ENCODE measurements at places on chromosomes 7 and 10.

DNA sequence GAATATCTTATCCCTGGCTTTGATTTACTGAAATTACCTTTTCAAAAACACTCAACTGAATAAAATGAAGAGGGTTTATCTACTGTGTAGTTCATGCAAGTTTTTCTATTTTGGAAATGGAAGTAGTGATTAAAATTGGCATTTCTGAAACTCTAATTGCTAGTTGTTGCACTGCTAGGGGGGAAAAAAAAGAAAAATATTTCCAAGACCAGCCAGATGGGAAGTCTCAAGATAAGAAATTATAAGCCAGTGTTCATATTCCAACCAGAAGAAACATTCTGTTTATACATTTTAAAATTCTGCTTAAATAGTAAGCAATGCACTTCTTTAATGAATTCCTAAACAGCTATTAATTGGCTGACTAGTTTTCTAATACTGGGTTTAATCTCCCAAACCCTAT lies 9.4 kb upstream of the ADO start:
- DNase-seq: no peak

GRCh38 chr7:78377532-78377931 lies 579.0 kb downstream of the PHTF2 start:
- no peak for DNase-seq

GRCh38 chr7:1767524-1767923 lies 97.4 kb downstream of the ELFN1 start:
- DNase-seq: peak; percentile 74

DNA sequence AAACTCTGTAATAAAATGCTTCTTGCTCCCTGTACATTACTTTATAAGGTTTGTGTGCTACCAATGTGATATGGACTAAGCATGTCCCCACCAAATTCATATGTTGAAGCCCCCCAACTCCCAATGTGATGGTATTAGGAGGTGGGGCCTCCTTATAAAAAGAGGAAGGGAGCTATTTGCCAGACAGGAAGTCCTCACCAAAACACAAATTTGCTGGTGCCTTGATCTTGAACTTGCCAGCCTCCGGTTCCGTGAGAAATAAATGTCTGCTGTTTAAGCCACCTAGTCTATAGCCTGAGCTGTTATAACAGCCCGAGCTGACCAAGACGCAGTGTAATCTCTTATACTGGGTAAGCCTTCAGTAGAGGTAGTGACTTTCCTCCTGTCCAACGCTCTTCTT lies 114.5 kb downstream of the INHBA start:
- DNase-seq: no peak

DNA sequence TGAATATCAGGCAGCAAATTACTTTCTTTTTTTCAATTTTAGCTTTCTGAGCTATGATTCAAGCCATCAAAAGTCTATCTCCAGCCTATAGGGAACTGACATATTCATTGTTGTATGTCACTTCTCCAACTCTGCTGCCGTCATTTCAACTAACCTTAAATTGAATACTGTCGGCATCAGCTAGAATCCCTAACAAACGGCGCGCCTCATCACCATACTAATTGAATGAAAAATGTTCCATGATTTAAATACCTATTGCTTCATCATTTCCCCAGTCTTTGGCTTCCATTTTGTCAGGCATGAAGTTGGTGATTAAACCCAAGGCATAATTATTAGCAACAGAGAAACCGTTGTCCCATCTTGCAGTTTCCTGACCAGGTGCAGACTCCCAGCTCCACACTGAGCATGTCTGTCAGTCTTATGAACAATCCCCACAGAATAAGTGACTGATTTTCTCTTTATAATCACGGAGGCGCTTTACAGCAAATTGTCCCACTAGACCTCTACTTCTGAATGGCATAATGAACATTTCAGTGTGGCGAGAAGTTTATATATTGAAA lies 83.5 kb upstream of the NPY start:
- no peak for DNase-seq

- DNase-seq: peak; percentile 77
Observed at GRCh38 chr10:131892806-131893675, 7.8 kb upstream of the PPP2R2D start.

DNA sequence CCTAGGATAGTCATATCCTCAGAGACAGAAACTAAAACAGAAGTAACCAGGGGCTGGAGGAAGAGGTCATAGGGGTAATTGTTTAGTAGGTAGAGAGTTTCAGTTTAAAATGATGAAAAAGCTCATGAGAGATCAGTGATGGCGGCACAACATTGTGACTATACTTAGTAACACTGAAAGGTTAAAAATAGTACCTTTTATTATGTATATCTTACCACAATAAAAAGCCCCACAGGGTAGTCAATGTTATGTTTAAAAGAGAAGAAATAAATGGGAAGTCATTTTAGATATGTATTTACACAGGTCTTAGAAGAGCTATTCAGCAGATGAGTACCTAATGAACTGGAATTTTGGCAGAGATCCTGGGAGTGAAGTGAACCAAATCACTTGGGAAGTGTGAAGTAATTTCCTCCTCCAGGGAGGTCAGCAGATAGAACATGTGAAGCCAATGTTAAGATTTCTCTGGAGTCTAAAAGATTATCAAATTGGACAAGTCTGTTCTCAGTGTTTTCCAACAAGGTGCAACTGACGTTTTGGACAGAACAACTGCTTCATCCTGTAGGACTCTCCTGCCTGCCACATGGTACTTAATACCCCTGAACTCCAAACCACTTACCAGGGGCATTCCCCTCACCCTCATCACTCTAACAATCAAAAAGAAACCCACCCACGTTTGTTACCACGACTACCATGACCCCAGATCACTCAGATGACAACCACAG lies 6.4 kb downstream of the CDCA7L start:
- no peak for DNase-seq

DNA sequence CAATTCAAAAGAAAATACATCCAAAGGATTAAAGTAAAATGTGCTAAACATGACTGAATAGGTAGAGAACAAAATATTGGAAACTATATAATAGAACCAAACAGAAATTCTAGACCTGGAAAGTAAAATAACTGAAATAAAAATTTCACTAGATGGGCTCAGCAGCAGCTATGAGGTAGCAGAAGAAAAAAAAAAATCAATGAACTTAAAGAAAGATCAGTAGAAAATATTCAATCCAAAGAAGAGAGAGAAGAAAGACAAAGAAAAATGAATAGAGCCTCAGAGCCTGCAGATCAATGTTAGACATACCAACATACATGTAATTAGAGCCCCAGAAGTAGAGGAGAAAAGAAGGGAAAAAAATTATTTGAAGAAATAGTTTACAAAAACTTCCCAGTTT lies 129.6 kb upstream of the RNF32 start:
- DNase-seq: no peak

DNA sequence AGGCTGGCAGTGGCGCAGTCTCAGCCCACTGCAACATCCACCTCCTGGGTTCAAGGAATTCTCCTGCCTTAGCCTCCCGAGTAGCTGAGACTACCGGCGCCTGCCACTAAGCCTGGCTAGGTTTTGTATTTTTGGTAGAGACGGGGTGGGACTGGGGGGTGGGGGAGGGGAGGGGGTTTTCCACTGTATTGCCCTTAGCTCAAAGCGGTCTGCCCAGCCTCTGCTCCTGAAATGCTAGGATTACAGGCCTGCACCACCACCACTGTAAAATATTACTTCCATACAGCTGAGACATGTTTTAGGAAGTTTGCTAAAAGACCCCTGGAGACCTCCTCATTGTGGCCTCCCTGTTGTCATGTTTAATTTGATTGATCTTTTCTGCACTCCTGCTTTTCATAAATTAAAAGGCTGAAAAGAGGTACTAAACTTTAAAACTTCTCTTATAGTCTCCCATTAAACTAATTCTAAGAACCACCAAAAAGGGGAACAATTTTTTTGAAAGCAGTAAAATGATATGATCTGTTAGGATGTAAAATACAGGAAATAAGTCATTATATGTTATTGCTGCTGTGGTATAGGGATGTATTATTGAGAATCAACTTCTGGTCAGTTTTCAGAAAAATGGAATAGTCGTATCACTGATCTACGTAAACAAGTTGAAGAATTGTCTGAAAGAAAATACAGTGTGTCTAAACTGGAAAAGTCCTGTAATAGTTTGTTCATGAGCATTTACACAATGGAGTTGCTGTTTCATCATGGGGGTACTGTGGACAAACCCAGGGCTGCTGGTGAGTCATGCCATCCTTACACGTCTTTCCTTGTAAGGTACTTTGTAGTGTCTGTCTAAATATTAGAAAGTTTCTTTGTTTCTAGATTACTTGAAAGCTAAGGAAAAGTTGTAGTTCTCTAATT lies 72.9 kb upstream of the TMEM248 start:
- no peak for DNase-seq

- DNase-seq: no peak
Observed at GRCh38 chr7:98137826-98138151, 31.1 kb downstream of the LMTK2 start.

- DNase-seq: no peak
Observed at GRCh38 chr7:134046594-134047128, 80.5 kb upstream of the LRGUK start.

DNA sequence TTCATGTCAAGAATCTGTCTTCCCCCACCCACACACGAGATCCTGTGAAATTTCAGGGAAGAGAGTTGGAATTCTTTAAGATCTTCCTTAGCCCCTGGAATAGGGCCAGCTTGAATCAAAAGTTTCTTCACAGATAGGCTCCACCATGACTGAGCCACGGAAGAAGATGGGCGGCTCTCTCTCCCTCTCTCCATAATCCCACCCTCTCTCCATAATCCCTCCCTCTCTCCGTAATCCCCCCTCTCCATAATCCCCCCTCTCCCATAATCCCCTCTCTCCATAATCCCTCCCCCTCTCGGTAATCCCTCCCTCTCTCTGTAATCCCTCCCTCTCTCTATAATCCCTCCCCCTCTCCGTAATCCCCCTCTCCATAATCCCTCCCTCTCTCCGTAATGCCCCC lies 20.4 kb downstream of the SHH start:
- DNase-seq: no peak

- no peak for DNase-seq
Observed at GRCh38 chr10:33664070-33664469, 329.6 kb upstream of the NRP1 start.

DNA sequence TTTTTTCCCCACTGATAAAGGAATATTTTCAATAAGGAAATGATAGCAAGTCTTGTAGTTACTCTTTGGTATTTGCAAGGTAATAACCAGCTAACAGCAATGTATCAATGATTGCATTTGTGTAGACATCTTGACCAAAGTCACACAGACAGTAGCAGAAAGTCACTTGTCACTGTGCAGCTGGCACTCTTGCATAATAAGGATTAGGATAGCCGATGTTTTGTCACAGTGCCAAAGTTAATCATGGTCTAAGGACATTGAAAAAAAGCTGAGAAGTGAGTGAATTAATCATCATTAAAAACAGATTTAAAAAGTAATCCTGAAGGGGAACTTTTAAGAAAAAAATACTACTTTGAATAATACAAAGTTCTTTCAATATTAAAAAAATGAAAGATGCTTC lies 834.3 kb upstream of the C7orf33 start:
- peak; percentile 62 for DNase-seq

GRCh38 chr10:6894405-6894804 lies 314.3 kb upstream of the PRKCQ start:
- no peak for DNase-seq

GRCh38 chr7:36188906-36189305 lies 35.9 kb downstream of the EEPD1 start:
- no peak for DNase-seq

DNA sequence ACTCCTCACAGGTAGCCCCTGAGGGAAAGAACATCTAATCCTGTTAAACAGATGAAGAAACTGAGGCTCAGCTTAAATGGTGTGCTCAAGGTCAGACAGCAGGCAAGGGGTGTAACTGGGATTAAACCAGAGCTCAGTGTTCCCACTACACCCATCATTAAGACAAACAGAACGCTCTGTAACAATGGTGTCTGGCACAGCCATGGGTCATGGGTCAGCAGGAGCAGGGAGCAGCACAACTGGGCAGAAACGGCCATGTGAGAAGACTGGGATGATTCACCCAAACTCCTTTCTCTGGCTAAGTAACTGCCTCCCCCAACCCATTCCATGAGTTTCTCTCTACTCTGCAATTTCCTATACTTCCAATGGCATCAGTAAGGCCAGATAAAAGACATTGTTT lies 85.5 kb upstream of the PDE1C start:
- DNase-seq: no peak

GRCh38 chr7:114229246-114229645 lies 185.4 kb upstream of the FOXP2 start:
- no peak for DNase-seq

DNA sequence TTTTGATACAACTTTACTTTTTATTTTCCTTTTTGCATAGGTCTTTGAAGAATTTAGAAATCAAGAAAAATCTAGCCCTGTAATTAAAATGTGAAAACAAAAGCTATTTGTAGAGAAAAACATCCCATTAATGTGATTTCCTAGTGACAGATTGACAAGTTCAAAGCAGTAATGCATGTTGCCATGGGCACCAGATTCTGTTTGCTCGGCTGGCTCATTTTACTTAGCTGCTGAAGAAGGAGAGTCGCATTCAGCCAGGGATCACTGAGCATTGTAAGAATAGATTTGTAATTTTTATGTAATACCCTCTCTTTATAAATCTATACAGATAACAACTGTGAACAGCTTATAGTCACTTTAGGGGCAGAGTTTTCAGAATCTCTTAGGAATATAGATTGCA lies 28.5 kb downstream of the DNAJB9 start:
- DNase-seq: peak; percentile 33

GRCh38 chr7:52648872-52649271 lies 386.6 kb upstream of the POM121L12 start:
- DNase-seq: no peak

DNA sequence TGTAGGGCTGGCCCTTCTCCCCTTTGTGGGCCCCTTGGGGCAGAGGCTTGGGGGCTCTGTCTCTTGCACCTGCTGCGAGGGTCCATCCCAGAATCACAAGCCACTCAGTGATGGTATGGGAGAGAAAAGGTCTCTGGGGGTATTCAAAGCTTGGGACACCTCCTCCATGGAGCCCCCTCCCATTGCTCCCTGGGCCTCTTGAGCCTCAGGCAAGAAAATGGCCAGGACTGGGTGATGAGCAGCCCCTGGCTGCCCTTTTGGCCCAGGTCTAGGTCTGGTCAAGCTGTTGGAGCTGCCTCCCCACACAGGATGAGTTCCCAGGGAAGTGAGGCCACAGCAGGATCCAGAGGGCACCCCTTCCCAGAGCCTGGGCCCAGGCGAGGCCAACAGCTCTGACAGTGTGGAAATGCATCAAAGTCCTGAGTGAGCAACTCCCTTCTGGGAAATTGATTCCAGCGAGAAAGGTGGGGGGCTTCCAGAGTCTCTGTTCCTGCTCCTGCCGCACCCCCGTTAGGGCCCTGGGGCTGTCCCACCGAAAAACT lies 3.4 kb upstream of the MYL7 start:
- peak; percentile 3 for DNase-seq

GRCh38 chr7:36668750-36669149 lies 55.5 kb downstream of the AOAH start:
- no peak for DNase-seq

DNA sequence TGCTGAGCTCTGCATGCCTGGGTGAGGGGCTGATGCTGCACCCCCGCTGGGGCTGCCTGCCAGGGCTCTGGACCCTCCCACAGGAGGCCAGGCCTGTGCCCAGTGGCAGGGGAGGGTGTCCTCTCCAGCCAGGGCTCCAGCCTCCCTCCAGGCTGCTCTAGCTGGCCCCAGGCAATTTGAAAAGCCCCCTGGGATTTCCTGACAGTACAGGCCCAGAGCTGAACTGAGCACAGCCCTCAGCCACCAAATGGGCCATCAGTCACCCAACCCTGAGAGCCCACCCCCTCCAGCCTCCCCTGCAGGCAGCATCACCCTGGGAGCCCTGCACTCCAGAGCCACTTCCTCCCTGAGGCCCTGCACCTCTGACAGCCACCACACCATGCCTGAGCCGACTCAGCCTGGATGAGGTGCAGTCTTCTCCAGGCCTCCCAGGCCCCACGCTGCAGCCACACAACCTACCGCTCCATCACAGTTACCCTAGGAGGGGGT lies 101.8 kb upstream of the RET start:
- no peak for DNase-seq

- no peak for DNase-seq
Observed at GRCh38 chr7:47382200-47382599, 199.7 kb downstream of the TNS3 start.

Data from WERI-Rb-1 (cell line).